ENCODE measurements at places on chromosomes 5 and 9.

- no peak for DNase-seq
Measured at GRCh38 chr9:92614763-92615461, 55.0 kb downstream of the IPPK start.

DNA sequence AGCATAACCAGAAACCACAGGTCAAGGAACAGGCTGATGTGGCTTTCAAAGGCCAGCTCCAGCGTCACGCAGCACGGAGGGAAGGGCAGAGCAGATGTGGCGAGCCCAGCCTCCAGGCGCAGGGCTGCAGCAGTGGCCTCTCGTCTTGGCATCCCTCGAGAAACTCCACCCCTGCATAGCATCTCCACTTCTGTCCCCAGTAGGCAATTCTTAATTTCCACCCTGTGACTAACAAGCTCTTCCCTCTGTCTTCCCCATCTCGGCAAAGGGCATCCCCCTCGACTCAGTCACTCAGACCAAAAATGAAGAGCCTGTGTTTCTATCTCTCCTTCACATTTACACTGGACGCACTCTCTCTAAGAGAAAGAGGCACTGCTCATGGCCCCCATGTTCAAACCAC lies 1.7 kb upstream of the CACNA1B start:
- DNase-seq, result no peak

DNA sequence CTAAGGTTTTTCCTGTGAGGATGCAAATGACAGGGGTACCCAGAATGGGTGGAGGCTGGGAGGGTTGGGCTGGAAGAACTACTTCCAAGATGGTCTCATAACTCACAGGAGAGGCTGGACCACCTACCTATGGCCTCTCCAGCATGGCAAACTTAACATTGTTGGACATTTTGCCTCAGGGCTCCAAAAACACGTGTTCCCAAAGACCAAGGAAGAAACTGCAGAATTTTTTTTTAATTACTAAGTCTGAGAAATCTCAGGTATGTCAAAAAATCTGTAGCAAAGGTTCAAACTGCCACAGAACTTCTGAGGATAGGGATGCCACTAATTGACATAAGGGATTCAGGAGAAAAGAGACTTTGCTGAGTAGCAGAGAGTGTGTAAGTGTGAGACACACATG lies 270.8 kb downstream of the NNT start:
- no peak for DNase-seq

DNA sequence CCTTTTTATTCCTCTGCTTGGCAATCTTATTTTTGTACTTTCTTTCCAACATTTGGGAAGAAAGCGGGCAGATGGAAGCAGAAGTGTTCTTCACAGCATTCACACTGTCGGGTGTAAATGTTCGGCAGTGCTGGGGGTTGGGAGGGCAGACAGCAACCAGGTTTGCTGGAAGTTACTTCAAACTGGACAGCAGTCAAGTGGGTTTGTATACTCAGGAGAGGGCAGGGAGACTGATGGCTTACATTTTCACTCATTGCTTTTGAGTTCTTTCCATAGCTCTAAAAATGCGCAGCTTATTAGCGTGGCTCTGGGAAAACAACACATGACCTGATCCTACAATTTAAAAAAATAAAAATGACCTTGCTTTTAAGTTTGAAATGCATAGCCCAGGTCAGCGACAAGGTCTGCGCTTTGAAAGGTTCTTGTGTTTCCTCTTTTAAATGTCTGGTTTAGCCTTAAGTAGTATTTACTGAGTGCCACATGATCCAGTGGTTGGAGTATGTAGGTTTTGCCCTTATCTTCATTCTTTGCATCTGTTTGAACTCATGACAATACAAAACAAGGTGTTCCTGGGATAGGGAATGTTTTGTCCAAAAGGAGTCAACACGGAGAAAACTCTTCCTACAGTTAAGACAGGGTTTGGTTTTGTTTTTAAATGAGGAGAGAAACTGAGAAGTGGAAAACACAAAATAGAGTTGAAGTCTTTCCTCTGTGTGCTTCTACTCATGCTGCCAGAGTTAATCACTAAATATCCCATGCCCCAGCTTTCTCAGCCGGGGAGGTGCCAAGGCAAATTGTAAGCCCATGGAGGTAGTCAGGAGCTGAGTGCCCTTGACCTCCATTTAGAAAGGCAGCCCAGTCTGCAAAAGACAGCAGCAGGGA lies 132.7 kb upstream of the DMRT1 start:
- peak; percentile 71 for DNase-seq

DNA sequence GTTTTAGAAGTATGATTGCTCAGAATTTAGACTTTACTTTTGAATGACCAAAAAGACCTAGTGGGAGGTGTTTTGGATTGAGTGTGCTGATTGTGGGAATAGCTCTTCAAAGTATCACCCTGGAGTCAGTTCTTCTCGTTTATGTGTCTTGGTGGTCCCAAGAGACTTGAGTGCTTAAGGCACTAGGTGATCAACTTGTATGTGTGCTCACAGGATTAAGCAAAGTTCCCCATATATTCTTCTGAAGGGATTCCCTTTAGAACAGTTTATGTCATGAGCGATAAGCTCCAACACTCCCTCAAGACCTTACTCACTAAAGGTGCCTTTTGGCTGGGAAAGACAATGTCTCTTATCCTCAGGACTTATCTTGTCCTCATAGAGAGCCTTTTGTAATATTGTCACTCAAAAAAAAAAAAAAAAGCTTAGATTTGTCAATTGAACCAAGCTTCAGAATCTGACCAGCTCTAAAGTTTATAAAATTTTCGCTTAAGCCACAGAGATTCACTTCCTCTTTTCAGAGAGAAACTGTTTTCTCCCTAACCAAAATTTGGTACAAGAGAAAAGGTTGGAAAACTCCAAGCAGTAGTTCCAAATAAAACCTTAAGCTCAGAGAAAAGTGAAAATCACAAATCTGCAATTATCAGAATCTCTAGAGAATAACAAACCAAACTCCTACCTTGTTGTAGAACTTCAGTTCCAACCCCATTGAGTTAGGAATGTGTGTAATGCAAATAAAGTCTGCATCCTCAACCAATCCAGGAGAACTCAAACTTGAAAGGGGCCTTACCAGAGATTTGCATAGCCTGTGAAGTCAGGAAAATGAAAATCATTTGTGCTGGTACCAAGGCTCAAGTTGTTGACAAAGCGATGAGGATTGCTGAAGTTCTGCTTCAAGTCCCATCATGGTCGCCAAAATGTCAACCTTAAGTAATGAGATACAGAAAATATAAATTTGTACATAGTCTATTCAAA lies 40.0 kb upstream of the PDZD2 start:
- no peak for DNase-seq

GRCh38 chr5:14173377-14174229 lies 30.5 kb downstream of the TRIO start:
- peak; percentile 23 for DNase-seq

GRCh38 chr5:99033014-99033900 lies 104.5 kb upstream of the CHD1 start:
- DNase-seq, result peak; percentile 40

DNA sequence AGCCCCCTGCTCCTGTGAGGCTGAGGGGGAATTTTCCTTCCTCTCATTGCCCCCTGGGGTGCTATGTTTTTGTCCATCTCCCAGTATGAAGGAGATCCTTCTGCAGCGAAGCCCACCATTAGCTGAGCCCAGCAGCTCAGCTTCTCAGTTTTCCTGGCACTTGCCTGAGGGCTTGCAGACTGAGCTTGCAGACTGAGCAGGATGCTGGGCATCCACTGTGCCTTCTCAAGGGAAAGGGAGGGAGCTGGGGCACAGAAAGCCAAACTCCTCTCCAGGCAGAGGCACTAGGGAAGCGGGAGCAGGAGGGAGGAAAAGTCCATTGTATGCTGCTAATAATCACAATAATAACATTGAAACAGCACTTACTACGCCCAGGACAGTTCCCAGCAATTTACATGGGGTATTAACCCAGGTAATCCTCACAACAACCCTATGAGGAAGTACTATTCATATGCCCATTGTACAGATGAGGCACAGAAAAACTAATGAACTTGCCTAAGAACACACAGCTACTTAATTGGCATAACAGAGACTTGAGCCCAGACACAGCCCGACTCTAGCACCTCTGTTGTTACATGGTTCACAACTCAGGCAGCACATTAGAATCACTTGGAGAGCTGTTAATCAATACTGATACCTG lies 86.9 kb upstream of the SSBP2 start:
- no peak for DNase-seq

DNA sequence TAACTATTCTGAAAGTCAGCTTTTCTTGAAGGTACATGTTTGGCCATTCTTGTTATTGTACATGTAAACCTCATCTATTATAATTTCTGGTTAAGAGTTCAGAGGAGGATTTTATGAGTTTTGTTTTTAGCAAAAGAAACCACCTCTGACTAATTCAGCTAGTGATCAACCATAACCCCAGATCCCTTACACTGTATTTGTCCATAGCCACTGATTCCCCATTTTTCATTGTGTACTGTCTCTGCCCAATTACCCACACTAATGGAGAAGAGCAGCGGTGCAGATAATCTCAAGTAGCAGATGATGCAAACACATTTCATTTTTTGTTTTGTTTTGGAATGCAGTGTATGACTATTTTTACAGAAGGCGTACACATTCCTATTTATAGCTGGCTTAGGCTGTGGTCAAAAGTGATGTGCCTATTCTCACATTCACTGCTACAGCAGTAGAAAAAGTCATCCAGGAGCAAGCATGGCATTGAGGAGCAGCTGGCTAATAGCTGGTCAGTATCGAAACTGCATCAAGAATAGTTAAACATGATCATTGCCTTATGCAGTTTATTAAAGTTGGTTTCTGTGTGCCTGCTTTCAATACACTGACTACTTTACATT lies 988.3 kb downstream of the DTWD2 start:
- no peak for DNase-seq

DNA sequence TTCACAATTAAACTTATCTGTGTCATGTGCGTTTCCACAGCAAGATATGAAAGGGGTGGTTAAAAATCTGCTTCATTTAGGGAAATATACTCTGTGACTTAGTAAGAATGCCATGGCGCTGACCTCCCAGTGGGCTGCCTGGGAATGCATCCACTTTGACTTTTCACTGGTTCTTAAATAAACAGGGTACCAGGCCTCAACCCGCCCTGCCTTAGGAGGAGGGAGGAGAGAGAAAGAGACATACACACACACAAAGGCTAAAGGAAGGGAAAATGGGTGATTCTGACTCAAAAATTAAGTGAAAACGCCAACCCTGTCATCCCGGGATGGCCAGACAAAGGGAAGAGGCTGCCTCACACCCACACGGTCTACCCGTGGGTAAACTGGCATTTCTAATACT lies 122.1 kb downstream of the EBF1 start:
- DNase-seq, result no peak

- peak; percentile 19 for DNase-seq
Measured at GRCh38 chr5:103031607-103032006, 88.3 kb downstream of the GIN1 start.

DNA sequence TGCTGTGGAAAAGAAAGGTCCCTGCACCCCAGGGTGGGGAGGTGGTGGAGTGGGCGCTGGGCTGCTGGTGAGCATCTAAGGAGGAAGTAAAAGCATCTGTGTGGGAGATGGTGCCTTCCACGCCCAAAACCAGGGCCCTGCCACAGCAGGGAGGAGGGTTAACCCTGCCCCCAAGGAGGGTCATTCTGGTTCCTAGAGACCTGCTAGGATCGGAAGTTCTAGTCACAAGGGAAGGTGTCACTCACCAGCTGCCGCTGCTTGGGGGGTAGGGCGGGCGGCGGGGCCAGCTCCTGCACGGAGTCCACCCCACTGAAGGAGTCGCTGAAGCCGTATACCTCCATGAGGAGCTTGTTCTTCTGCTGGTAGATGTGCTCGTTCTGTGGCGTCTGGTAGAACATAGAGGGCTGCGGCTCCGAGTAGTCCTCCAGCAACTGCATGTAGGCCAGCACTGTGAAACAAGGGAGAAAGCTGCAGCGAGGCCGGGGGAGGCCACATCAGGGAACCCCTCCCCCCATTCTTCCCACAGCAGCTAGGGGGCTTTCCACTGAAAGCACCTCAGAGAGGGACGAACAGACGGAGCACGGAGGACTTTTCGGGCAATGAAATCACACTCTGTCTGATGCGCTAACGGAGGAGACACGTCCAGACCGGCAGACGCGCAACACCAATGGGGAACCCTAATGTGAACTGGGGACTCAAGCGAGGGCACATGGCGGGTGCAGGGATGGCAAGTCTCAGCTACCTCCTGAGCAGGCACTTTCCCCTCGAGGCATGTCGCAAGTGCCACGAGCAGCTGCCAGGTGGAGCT lies 76.4 kb downstream of the PRRT1B start:
- DNase-seq, result no peak

GRCh38 chr9:106403081-106403480 lies 459.9 kb upstream of the ZNF462 start:
- no peak for DNase-seq

DNA sequence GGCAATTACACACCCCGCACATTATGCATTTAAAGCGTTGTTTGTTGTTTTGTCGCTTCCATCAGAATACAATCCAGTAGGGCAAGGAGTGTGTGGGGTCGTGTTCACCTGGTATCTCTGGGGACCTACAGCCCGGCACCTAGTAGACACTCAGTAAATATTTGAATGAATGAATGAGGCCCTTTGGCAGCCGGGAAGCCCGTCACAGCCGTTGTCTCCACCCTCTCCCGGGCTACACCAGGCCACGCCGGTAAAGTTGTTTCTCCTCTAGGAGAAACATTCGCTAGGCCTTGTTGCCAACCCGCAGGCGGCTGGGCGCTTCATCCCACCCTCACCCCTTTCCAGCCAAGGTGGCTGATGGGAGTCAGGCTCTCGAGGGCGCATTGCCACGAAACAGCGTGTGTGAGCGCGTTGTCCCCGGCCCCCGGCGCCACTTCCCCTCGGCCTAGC lies 876 bp upstream of the JAK2 start:
- DNase-seq, result peak; percentile 66

All from hematopoietic multipotent progenitor cell treated with erythropoietin and hydrocortisone succinate and interleukin-3 and kit ligand, for 6 days (in vitro differentiated cells).